Daoy (cell line): ENCODE measurements at places on chromosomes 5 and 9. TPM values are rescaled to one million over a fixed set of nuclear protein-coding genes. Genes with fewer than 3 reads are reported as not detected.
A peak's percentile ranks its signal among the peaks of the same experiment; 100 is the strongest.

DNA sequence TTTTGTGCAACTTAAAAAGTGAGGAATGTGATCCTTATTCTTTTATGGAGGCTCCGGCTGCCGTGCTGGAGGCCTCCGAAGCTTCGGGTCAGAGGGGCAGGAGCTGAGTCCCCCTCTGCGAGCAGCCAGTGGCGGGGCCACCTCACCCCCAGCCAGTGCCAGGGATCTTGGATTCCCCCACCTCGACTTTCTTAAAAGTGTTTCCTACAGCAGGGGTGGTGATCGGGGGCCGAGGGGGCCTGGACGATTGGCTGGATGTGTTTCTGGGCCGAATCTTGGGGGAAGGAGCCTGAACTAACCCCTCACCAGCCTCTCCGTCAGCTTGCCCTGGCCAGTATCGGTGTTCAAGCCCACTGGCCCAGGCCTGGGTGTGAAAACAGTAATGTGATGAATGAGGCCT, 92.2 kb upstream of the LMX1B start:
- no peak for DNase-seq

- DNase-seq: no peak
Measured at GRCh38 chr5:40733434-40733833, 22.3 kb downstream of the TTC33 start.

- no peak for DNase-seq
Measured at GRCh38 chr5:423626-424261, 19.2 kb upstream of the EXOC3 start.

GRCh38 chr5:64077589-64077988, 88.1 kb upstream of the RNF180 start:
- no peak for DNase-seq

GRCh38 chr5:135759149-135759784, 75.2 kb upstream of the SLC25A48 start:
- no peak for DNase-seq

DNA sequence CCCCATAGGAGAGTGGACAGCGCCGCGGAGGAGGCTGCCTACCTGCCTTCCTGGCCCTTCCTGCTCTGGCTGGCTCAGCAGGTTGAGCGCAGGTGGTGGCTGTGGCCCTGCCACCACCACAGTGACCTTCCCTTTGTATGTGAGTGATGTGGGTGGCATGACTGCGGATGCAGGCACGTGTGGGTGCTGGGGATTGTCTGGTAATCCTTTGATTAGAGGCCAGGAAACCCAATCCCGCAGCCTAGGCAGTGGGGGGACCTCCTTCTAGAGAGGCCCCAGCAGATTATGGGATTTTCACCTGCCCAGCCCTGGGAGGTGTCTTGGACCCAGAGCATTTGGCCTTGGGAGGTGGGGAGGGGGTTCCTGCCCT, 16.5 kb downstream of the RXRA start:
- no peak for DNase-seq

DNA sequence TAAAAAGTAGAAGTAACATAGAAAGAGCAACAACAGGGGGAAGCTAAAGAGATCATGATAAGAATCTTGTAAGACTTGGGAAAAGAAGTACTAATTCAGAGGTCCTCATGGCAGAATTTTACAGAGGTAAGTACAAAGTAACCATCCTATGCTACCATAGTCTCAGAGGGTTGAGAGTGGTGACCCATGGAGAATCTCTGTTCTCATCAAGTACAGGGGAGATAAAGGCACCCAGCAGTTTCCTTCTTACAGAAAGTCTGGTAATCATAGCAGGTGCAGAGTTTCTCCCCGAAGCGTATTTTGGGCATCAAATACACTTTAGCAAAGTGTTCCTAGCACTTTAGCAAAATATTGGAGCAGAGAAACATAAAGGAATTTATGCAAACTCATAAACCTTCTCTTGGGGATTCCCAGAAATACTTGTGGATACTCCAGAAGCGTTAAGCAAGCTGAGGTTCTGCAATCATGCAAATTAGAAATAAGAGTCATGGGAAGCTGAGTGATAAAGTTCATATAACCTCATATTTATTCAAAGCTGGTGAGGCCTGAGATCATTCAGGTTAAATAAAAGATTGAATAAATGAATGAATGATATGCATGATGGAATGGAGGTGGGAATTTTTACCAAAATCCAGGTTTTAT, 101.0 kb upstream of the SMC2 start:
- DNase-seq: no peak

GRCh38 chr9:122331523-122331927, 39.3 kb upstream of the PTGS1 start:
- DNase-seq: no peak

GRCh38 chr5:160269017-160269416, 39.7 kb downstream of the FABP6 start:
- peak; percentile 66 for DNase-seq

- peak; percentile 73 for DNase-seq
Measured at GRCh38 chr5:66113160-66113559, 30.9 kb upstream of the SREK1 start.

- DNase-seq: no peak
Measured at GRCh38 chr5:100772548-100772947, 130.5 kb downstream of the ST8SIA4 start.

DNA sequence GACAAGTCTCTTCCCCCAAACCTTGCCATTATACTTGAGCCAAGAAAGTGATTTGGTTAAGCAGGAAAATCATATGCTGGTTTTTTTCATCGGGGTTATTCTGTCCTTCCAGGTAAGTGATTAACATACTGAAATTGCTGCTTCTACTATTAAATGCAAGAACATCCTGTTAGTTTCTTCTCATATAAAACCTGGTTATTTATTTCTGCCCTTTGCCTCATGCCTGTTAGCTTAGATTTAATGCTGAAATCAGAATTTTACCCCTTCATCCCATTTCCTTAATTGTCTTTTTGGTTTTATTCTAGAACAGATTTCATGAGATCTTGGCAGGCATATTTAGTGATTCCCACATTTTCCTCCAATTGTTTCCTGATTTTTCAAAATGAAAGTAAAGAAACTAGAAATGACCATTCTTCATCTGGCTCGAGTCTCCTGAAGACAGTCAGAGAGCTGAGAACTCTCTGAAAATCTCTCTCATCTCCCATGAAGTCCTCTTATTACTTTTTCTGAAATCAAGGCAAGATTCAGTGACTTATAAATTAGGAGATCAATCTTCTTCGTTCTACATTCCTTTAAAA, 132.9 kb downstream of the NFIB start:
- DNase-seq: no peak

DNA sequence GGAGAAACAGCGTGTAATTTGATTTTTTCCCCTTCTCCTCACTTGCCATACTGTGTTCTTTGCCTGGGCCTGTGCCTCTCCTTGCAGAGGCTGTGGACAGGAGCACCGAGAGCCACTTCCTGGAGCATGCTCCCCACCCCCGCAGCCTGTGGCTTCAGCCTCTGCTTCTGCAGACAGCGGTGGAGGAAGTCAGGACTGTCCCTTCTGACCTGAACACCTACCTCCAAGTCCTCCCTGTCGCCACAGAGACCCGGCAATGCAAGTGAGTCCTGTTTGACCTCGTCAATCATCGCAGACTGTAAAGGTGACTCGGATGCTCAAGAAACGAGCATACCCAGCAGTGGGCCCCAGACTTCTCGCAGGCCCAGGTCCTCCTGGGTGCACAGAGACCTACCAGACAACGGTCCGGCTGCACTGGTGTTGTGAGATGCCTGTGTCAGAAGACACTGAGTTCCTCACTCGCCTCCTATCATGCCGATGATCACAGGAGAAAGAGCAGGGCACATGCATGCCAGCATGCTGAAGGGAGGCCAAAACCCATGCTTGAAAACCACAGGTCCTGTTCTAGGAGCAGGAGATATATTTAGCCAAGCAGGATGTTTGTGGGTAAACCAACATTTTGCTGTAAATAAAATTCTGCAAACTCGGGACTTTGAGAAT, 198.8 kb downstream of the AUH start:
- peak; percentile 46 for DNase-seq

DNA sequence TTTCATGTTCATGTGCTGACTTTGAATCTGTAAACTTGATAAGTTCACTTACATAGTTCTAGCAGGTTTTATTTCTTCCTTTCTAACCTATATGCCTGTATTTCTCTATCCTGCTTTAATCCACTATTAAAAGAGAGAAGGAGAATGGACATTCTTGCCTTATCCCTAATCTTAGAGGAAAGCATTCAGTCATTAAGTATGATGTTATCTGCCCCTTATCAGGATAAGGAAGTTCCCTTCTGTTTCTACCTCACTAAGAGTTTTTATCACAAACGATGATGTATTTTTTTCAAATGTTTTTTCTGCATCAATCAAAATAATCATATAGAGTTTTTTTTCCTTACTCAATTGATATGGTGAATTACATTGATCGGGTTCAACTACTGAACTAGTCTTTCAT, 33.1 kb downstream of the DRD1 start:
- no peak for DNase-seq

- DNase-seq: no peak
Measured at GRCh38 chr5:163619951-163620350, 114.5 kb downstream of the MAT2B start.

DNA sequence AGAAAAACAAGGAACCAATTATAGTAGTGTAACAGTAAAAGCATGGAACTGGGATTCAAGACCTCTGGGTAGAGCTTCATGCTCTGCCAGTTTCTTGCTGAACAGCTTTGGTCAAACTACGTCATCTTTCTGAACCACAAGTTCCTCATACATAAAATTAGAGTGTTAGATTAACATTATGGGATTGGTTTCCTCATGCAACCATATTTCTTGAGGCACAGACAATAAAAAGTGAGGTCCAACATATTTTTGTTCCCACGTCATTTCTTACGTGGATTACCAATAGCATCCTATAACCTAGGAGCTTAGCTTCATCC, 354.8 kb downstream of the TMEM232 start:
- no peak for DNase-seq

GRCh38 chr5:68770551-68770950, 323.3 kb upstream of the SLC30A5 start:
- no peak for DNase-seq

- no peak for DNase-seq
Measured at GRCh38 chr5:16477541-16477940, 11.9 kb upstream of the ZNF622 start.

DNA sequence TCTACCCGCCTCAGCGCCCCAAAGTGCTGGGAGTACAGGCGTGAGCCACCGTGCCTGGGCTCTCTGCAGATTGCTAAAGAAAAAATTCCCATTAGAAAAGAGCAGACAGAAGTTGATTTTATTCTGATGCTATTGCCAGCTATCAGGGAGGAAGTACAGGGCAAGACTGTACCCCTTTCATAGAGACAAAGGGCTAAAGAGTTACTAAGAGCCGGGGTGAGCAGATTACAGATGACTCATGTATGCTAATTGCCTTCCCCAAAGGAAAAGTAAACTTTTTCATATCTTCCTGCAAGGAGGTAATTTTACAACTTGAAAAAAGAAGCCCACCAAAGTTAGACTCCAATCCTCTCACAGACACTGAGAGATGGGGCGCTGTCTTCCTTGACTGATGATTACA, 42.3 kb upstream of the MCTP1 start:
- peak; percentile 24 for DNase-seq

DNA sequence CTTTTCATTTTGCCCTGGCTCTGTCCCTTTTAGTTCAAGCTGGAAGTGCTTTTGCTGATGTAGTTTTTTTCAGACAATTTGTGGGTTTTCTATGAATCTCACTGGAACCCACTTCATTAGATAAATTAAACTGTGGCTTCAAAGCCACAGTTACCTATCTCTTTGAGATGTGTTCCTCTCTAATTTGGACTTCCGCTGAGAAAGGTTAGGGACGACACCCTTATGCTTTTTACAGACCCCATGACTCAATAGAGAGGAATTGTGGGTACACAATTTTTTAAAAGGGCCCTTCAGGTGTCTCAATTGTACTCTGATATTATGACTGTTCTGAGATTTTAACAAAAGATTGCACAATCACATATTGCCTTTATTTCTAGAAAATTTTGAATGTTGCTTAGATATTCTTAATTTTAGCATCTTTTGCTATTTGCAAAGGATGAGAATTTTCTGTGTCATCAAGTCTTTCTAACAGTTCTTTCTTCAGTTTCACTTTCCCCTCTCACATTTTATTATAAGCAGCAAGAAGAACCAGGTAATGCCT, 110.6 kb downstream of the GADD45G start:
- no peak for DNase-seq

- DNase-seq: peak; percentile 56
Measured at GRCh38 chr9:97983589-97984187, 547 bp downstream of the ANP32B start.

DNA sequence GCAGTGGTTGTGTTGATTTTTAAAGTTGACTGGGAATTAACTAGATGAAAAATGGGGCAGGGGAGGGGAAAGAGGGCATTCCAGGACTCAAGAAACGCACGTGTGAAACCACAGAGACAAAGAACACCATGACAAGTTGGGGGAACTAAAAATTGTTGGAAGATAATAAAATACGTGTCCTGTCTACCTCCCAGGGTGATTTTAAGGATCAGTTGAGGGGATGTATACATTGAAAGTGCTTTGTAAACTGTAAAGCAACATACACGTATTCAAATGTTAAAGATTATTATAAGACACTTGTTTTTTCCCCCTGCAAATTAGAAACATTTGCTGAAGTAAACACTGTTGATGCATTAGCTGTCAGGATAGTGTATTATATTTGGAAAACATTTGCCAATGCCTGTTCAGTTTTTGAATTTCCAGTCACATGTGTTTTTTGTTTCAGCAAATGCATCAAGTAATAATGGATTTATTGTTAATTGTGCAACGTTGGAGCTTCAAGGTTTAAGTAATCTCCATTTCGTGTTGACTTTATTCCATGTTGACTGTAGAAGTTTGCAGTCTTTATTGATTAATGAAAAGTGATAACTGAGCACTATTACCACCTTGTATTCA, 412.7 kb downstream of the ACTL7B start:
- DNase-seq: no peak

DNA sequence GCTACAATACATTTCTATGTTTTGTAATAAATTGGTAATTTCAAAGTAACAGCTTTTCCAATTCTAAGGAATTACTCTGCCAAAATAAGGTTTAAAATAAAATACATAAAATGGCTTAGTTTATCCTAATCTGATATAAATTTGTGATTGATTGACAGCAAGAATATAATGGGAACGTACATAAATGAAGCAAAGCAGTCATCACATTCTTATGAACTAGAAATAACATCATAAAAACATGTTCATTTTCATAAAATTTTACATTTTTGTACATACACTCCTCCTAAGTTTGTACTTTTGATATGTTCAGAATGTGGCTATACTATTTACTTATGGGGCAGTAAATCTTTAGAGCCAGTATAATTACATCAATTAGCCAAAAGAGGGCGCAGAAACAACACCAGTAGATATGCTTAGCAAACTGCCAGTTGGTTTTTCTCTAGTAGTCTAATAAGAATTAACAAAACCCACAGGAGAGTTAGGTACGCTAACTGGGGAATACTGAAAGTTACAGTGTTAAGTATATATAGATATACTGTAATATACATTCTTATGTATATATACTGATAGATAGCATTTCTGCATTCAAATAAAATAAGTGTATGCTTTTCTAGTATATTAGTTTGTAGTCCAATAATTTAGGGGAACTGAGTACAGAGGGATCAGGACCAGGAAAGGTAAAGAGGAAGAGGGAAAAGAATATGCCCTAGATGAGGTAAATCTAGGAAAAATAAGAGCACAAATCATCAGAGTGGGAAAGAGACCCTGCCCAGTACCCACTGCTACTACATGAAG, 76.8 kb downstream of the ZDHHC21 start:
- DNase-seq: peak; percentile 15

EIF4E1B gene
- not detected in 2 replicates for total RNA-seq

EDIL3 gene
- 184 and 191 TPM in 2 replicates for total RNA-seq

FGF10 gene
- total RNA-seq: not detected in 2 replicates

DIRAS2 gene
- total RNA-seq: 0.27 and 0.57 TPM in 2 replicates

ECSCR gene
- 0.23 and 2.4 TPM in 2 replicates for total RNA-seq

PKD2L2 gene
- total RNA-seq: not detected in 2 replicates
